ENCODE measurements at places on chromosomes 3 and 15.

- no peak for DNase-seq
These were observed 3.1 kb downstream of the HMCES start for GRCh38 chr3:129281726-129282125.

GRCh38 chr3:64621726-64622395 lies 65.9 kb downstream of the ADAMTS9 start:
- no peak for DNase-seq

GRCh38 chr3:16508591-16508995 lies 4.9 kb downstream of the RFTN1 start:
- no peak for DNase-seq

GRCh38 chr3:162629372-162629771 lies 1132.8 kb downstream of the OTOL1 start:
- DNase-seq = no peak

- DNase-seq = peak; percentile 21
These were observed 1.3 kb downstream of the COLQ start for GRCh38 chr3:15520185-15520584.

GRCh38 chr3:156718622-156719306 lies 44.4 kb downstream of the TIPARP start:
- no peak for DNase-seq

DNA sequence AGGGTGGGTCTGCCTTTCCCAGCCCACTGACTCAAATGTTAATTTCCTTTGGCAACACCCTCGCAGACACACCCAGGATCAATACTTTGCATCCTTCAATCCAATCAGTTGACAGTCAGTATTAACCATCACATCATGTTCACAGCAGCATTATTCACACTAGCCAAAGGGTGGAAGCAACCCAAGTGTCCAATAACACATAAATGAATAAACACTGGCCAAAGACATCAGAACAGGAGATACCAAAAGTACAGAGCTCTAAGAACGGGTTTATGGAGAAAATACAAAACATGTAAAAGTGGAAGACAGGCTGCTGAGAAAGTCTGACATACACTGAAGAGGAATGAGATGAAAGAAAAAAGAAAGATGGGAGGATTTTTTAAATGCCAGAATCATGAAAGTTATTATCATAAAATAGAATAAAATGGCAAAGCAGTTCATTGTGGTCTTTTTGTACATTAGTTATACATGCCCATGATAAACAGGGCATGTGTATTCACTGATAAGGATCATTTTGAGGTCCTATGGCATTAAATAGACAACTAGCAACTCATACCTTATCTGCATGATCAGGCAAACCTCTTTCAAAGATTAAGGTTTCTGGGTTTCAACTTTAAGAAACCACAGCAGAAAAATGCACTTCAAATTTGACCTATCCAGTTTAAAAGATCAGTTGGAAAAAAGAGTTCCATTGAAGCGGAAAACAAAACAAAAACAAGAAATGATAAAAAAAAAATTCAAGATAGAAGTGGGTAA lies 22.9 kb downstream of the DNAAF4 start:
- DNase-seq = no peak

GRCh38 chr3:132509096-132509495 lies 88.0 kb upstream of the ACKR4 start:
- DNase-seq = no peak

DNA sequence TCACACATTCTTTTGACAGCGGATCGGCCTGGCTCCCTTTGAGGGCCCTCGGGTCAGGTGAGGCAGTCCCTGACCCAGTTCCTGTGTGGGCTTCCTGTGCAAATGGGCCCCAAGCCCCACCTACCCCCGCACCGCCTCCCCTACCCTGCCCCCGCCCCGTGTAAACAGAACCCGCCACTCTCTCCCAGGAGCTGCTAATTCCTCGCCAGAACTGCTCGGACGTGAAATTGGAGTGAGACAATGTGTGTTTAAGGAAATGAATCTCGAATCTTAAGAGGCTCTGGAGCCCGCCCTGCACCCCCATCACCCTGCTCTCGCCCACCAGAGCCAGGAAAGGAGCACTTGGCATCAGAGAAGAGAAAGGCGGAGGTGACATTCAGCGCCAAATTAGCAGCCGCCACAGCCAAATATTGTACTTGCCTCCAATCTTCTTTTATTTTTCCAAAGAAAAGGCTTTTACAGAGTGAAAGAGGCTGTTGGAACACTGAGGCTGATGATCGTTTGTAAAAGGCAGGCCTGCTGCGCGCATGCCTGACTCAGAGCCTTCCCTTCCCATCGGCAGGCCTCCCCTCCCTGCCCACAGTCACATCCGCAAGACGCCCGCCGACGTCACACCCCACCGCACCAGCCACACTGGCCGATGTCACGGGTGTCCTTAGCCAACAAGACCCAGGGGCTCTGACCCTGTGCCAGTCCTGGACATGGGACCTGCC lies 53.1 kb downstream of the CACNA2D2 start:
- DNase-seq = peak; percentile 56

DNA sequence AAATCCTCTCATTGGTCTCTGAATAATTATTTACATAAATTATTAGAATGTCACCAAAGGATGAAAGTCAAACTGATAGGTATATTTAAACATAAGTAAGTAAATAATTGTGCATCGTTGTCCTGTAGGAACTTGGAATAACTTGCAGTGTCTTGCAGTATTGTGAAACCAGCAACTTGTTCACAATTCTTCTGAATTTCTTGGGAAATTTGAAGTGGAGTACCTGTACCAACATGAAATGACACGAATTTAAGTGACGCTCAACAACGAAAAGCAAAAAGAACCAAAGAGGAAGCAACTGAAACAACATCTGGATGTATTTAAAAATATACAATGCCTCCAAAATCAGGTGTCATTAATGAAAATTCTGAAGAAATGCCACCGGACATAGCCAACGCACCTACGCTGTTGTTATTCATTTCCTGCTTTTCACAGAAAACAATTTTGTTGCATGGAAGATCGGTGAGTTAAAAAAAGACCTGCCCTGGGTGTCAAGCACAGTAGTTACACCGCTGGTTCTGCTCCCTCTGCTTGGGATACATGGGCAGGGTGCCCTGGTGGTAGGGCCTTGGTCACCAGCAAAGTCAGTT lies 112.5 kb downstream of the RPLP1 start:
- DNase-seq = no peak

DNA sequence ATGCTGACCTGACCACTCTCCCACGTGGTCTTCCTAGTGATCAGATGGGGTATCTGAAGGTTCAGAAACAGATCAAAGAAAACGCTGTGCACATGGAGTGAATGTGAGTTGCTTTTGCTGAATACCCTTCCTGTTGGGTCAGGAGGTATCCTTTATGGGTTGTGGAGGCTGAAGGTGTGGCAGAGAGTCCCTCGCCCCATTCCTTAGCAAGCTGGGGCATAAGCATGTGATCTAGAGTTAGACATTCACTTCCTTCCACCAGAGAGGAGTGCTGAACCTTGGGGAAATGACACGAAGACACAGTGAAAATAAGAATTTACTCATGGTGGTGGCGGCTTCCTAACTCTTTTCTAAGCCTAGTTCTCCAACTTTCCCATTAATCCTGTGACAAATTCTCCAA lies 27.8 kb upstream of the SPTBN5 start:
- no peak for DNase-seq

DNA sequence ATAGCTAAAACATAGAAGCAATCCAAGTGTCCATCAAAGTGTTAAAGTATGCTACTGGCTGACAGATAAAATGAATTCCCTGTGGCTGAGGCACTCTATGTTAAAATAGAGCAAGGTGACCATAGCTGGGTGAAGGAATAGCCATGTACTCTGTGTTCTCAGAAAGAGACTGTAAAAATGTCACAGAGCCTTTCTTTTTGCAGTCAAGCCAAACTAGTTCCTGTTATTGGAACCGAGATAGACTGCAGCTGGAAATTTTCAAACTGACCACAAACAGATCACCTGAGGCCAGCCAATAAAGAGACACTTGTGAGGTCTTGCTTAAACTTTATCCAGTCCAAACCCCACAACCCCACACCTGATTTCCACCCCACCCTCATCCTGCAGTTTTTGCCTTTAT lies 422.8 kb upstream of the NAALADL2 start:
- DNase-seq = no peak

GRCh38 chr15:84840741-84841429 lies 23.7 kb downstream of the ALPK3 start:
- DNase-seq = no peak

DNA sequence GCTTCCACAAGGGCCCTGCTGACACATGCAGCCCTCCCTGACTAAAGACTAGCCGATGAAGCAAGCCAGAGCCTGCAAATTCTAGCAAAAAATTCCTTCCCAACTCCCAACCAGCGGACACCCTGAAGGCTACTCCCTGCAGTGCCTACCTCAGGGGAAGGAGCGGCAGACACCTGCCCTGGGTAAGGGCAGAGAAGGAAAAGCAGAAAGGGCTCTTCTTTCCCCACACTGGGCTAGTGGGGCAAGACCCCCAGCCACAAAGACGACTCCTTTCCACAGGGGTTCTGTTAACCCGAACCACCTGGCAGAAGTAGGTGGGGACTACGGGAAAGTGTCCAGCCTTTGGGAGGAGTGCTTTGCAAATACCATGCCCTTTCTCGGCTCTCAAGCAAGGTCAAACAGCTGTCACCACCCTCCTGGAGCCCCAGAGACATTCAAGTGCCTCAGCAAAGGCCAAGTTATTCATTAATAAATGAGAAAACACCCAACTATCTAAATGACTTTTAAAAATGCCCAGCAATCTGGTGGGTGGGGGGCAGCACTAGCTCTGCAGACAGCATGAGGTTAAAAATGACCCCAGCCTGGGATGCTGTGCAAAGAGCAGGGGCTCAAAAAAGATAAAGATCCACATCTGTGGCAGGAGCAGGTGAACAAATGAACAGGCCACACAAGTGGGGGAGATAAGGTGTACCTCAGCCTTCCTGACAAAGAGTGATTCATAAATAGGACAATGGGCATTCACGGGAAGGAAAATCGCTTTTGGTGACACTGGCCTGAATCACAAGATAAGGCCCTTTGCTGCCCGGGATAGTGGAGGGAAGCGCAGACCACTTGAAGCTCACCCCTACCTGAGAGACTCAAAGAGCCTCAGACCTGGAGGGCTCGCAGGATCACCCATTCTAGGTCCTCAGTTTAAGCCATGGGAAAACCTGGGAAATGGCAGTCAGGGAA lies 33.0 kb downstream of the CCDC12 start:
- DNase-seq = no peak

DNA sequence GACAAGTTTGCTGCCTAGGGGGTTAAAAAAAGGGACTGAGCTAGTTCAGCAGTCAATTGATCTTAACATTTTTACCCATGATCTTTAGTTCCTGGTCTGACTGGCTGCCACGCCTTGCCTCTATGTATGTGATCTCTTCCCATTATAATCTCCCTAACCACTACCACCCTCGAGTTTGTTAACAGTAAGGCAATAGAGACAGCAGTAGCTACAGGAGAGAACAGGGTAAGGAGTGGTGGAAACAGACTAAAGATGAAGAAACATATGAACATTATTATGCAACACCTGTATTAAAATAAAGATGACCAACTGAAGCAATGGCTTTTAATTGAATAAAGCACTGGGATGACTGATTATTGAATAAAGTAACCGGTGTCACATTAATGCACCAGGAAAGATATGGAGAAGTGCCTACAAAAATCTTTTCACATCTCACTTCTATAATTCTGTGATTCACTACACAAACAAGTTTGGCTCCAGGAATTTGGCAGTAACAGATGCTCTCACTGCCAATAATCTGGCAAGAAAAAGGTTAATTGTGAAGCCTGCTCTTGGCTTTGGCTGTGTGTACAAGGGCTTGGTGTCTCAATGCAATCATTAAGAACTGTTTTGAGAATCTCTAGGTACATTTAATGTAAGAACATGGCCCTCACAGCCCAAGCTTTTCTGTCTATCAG lies 95.7 kb downstream of the HHLA2 start:
- no peak for DNase-seq

- DNase-seq = no peak
These were observed 474.2 kb upstream of the ZNF385D start for GRCh38 chr3:22225161-22225560.

GRCh38 chr3:170033489-170033888 lies 4.3 kb upstream of the GPR160 start:
- no peak for DNase-seq

DNA sequence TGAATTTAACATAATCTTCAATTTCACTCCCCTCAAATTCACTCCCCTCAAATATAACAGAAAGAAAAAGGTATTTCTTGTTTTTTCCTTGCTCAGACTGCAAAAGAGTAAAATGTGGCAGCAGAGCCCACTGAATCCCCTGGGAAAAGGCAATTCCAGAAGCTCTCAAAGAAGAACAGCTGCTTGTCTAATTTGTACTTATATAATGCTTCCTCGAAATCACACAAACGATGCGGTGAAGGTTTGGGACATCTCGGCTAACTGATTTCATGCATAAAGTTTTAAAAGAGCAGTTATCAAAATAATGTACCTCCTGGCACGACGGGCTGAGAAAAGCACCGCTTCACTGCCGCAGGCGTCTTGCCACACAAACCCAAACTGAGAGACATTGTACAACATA lies 10.7 kb downstream of the BDH1 start:
- no peak for DNase-seq

- no peak for DNase-seq
These were observed 41.9 kb downstream of the MRPS25 start for GRCh38 chr3:15023249-15023648.

Measured in stimulated activated CD8-positive, alpha-beta memory T cell treated with anti-CD3 and anti-CD28 coated beads, Interleukin-15, amount 100 ng/mL, for 4 hours (primary cell).